ENCODE measurements at places on chromosomes 3 and 15.

DNA sequence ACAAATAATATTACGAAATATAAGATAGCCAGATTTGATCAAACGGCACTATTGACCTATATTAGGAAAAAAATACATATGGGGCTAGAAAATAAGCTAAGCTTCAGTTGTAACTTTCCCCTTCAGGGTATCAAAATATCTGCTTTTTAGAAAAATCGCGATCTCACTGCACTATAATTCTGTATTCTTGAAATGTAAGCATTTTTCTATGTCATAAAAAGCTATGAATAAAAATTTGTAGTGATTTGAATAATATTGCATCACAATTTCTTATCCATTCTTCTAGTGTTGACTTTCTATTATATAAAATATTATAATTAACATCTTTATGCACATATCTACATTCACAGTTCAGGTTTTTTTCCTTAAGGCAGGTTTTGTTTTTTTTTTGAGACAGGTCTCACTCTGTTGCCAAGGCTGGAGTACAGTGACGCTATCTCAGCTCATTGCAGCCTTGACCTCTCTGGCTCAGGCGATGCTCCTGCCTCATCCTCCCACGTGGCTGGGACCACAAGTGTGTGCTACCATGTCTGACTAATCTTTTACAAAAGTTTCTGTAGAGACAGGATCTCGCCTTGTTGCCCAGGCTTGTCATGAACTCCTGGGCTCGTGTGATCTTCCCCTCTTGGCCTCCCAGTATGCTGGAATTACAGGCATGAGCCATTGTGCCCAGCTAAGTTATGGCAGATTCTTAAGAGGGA lies 21.6 kb downstream of the EMC4 start:
- no peak for DNase-seq

GRCh38 chr3:130323503-130323902 lies 22.0 kb upstream of the COL6A5 start:
- no peak for DNase-seq

GRCh38 chr3:167484551-167484950 lies 10.7 kb upstream of the SERPINI2 start:
- no peak for DNase-seq

- DNase-seq, result no peak
These were observed 103.6 kb downstream of the OTOL1 start for GRCh38 chr3:161600173-161600572.

GRCh38 chr3:194849166-194849875 lies 163.6 kb downstream of the FAM43A start:
- no peak for DNase-seq

DNA sequence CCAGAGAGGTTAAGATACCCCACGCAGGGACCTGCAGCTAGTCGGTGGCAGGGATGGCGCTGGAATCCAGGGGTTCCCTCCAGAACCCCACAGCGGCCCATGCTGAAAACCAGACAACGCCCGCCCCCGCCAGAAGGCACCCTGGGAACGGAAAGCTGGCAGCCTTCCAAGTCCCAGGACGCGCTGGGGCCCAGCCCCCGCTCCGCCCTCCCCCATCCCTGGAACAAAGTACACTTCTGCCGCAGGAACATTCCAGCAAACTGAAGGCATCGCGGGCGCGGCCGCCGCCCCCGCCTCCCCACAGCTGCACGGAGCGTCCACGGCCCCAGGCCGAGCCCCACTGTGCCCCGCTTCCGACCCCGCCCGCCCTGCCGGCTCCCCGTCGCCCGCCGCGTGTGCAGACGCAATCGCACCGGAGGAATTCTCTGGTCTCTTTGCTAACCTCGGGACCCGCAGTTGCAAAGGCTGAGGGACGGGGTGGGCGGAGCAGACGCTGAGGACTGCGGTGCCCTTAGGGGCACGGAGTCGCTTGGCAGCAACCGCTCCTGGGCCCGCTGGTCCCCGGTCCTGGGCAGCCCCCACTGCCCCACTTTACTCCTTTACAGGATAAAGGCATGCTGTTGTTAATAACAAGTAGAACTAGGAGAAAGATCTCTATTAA lies 44.8 kb upstream of the RNU6-1 start:
- peak; percentile 43 for DNase-seq

DNA sequence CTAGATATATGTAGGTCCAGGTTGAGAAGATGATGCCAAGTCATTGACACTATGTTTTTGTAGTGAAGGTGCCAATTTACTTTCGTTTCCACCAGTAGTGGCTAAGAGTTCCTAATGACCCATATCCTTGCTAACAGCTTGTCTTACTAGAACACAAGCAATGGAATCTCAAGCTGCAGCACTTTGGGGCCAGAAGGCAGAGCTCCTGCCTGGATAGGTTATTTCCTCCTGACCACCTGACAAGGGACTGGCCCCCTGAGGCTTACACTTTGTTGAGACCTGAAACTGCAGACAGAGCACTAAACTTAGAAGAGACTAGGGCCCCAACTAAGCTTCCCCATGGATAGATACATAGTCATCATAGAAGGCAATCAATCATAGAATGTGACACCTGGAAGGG lies 11.7 kb downstream of the ONECUT1 start:
- no peak for DNase-seq

DNA sequence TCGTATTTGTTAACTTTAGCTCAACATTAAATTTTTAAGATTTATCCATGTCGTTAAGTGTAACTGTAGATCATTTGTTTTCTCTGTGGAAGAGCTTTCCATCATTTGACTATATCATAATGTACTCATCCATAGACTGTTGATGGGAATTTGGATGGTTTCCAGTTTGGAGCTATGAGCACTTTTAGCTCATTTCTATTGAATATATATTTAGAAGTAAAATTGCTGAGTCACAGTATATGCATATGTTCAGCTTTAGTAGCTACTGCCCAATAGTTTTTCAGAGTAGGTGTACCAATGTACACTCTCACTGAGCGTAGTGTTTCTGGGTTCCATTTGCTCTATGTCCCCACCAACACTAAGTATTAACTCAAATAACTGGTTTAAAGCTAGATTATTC lies 263.0 kb downstream of the ULK4 start:
- DNase-seq, result no peak

GRCh38 chr15:65870889-65871533 lies 1.7 kb downstream of the RAB11A start:
- peak; percentile 76 for DNase-seq

DNA sequence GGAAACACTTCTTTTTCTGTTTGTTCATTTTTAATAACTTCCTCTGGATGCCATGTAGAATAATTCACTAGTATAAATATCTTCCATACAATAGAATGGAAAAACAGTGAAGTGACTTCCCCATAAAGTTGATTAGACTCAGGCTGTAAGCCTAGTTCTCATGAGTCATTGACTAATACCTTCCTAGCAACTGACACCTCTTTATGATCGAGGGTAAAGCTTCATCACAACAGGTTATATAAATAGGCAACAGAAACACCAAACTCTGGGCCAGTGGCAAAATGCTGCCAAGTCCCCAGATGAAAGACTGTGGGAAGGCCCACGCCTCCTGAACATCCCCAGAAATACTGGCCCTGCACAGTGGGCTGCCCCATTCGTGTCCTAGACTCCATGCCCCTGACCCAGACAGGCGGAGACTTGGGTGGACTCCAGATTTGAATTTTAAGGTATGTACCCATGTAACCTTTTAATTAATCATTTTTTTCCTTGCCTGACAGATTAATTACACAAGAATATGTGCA lies 71.3 kb upstream of the TBC1D23 start:
- DNase-seq, result peak; percentile 67

DNA sequence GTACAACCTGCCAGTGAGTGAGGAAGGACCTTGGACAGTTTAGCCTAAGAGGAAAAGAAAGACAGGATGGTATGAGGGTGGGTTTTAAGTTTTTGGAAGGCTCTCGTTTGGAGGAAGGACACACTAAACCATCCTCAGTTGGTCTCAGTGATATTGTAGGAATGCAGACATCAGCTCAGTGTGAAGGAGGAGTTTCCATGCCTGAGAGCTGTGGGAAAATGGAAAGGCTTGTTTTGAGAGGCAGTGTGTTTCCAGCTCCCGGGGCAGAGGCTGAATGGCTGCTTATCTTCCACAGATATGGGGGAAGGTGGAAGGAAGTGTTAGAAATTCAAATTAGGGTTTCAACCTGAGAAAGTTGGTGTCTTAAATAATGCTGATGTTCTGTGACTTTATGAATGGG lies 89.6 kb upstream of the MYZAP start:
- peak; percentile 89 for DNase-seq

GRCh38 chr3:38149708-38150107 lies 11.2 kb downstream of the MYD88 start:
- no peak for DNase-seq

GRCh38 chr3:190614226-190615059 lies 100.6 kb downstream of the IL1RAP start:
- no peak for DNase-seq

GRCh38 chr15:100254691-100255090 lies 87.1 kb downstream of the ADAMTS17 start:
- no peak for DNase-seq

- no peak for DNase-seq
These were observed 56.8 kb upstream of the NANOGP8 start for GRCh38 chr15:35141743-35142471.

- no peak for DNase-seq
These were observed 574.6 kb downstream of the VGLL3 start for GRCh38 chr3:86416334-86416733.

- no peak for DNase-seq
These were observed 36.8 kb upstream of the TCAIM start for GRCh38 chr3:44301746-44302145.

GRCh38 chr3:188060840-188061544 lies 93.0 kb upstream of the LPP start:
- peak; percentile 28 for DNase-seq

GRCh38 chr3:65758876-65759598 lies 279.7 kb downstream of the MAGI1 start:
- no peak for DNase-seq

DNA sequence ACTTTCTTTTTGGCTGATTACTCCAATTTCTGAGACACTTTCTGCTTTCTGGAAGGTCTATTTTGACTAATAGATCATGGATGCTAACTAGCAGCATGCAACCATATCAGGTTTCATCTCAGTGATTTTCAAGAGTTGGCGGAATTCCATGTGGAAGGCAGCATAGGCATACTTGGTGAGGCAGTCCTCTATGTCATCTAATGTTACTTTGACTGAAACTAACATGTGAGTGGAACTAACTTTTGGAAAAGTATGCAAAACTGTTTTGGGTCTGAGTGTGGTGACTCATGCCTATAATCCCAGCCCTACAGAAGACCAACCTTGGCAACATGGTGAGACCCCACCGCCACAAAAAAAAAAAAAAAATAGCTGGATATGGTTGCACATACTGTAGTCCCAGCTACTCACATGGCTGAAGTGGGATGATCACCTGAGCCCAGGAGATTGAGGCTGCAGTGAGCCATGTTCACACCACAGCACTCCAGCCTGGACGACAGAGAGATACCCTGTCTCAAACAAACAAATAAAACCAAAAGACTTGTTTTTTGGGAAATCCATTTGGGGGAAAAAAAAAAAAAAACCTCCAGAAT lies 1033.7 kb downstream of the ROBO1 start:
- DNase-seq, result no peak

DNA sequence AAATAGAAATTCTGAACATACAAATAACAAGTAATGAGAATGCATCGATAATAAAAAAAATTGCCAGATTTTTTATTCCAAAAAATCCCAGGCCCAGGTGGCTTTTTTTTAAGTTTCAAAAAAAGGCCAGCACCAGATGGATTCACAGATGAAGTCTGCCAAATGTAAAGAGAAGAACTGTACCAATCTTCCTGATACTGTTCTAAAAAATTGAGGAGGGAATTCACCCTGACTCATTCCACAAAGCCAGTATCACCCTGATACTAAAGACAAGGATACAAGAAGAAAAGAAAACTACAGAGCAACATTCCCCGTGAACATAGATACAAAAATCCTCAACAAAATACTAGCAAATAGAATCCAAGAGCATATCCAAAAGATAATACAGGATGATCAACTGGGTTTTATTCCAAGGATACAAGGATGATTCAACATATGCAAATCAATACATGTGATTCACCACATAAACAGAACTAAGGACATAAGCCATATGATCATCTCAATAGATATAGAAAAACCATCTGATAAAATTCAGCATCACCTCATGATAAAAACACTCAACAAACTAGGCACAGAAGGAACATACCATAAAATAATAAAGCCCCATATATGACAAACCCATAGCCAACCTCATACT lies 44.1 kb upstream of the XCR1 start:
- DNase-seq, result no peak

DNA sequence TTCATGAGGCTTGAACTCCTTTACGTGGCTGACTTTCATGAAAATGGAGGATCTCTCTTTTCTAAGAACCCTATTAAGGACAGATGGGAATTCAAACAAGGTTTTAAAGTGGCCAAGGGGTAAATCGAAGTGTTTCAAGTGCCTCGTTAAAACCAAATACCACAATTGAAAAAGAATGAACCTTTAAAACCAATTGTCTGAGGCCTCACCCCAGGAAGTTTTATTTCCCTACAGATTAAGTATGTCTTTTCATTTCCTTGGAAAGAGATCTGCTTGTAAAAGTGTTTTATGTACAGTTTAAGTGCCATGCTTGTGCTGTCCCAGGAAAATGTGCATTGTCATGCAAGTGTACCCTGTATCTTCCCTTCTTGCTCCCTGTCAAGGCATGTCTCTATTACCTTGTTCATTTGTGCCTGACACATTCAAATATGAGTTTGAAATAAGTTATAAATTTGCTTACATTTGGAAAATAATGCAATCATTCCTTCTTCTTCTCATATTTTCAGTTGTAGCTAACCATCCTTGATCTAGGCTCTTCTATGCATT lies 138.7 kb downstream of the ZPLD1 start:
- DNase-seq, result no peak

GRCh38 chr15:80953953-80954778 lies 35.5 kb downstream of the MESD start:
- no peak for DNase-seq

DNA sequence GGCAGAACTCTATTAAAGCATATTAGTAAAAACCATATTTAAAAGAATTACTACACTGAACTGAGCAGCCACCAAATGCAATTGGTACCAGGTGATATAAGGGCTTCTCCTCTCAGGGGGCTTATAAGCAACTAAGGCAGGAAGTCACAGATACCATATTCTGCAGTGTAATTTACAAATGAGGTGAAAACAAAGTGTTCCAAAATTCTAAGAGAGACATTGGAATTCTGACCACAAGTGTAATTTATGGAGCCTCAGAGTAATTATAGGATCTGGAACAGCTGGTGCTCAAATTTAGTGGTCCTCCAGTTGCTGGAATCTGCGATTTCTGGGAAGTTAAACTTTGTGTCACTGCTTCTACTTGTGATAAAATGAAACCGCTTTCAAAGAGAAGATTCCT lies 3.1 kb upstream of the NR1I2 start:
- DNase-seq, result no peak

DNA sequence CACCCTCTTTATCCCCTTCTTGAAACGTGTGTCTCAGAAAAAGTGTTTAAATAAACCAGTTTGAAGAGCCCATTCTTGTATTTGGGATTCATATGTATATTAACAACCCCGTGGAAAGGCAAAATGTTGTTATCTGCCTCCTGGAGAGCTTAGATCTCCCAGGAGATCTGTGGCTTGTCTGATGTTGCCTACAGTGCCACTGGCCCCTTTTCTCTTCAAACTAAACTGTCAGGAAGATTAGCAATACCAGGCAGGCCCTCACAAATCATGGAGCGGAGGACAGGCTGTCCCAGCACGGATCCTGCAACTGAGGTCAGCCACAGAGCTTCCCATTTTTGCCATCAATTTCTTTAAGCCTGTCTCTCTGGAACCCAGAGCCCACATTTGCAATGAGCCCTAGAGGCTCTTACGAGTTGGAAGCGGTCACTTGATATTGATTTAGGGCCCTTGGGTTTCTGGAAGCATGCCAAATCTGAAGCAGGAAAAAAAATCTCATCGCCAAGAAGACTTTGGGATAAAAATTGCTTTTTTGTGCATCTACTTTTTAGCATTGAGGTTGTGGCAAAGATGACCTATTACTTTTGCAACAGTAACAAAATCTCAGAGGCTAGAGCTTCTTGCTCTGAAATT lies 234.1 kb downstream of the OPA1 start:
- no peak for DNase-seq
